Parietal lobe (tissue), 2 donors: ENCODE measurements at places on chromosomes 6 and 20. TPM values are rescaled to one million over a fixed set of nuclear protein-coding genes. Genes with fewer than 3 reads are reported as not detected.

The EBF4 gene
- total RNA-seq: 24.1 TPM

The HDGFL1 gene
- not detected for total RNA-seq

The GSTA3 gene
- total RNA-seq: not detected

The TMEM244 gene
- total RNA-seq: not detected
